ENCODE measurements at places on chromosomes 11 and 22.

GRCh38 chr22:24952837-24953383, 394 bp downstream of the KIAA1671 start:
- DNase-seq, result no peak

DNA sequence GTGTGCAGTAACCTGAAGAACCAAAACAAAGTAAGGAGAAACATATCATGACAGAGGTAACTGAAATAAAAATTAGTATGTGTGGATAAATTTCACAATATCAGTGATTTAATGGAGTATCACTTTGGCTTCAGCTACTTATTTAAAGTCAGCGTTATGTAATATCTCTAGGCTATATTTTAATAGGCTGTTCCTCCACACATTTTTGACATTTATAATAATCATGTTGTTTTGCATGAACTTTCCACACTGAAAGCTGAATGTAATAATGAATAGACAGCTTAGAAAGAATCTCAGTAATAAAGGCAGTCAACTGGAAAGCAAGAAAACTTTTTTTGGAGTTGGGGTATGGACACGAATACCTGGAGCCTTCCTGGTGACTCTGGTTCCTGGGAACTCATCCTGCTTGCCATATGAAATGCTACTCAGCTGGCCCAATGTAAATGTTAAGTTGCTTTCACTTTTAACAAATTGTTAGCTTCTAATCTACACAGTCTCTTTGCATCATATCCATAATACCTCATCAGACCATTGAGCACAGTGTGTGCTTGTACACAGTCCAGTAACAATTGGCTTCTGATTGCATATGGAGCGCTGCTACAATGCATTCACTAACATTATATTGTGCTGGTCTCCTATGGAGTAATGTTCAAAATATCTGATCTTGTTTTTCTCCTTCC, 257.7 kb downstream of the SOX6 start:
- no peak for DNase-seq

- DNase-seq, result no peak
These were observed 18.0 kb upstream of the ARHGAP32 start for GRCh38 chr11:129209891-129210830.

GRCh38 chr11:105696000-105696399, 86.1 kb downstream of the GRIA4 start:
- DNase-seq, result no peak

GRCh38 chr11:125446279-125446678, 49.8 kb downstream of the FEZ1 start:
- no peak for DNase-seq

DNA sequence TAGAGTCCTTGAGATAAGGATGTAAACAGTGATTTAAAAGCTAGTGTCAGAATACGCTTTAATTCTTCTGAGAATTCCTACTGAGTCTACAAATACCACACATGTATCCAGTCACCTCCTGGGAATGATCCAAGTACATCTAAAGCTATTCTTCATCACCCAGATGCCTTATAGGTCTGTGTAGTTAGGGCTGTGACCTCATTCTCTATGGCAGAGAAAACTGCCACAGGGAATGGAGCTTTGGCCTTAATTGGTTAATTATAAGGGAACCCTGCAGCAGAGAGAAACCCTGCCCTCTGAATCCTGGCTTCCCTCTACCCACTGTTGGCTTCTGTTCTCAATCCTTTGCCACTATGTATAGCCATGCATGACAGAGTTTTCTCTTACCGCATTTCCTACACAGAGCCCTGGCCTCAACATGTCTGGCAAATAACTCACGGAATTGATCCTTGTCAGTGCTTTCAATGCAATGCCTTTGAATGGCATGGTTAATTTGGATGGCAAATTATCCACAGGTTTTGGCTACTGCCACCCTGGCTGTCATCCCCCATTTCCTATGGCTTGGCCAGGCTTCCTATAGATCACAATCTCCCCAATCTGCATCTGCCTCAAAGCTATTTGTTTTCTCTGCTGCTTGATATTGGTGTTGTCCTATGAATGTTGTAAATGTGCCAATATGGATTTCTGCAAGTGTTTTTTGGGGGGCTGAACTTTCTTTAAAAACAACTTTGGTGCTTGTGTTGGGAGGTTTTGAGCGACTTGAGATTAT, 2.9 kb downstream of the DIXDC1 start:
- no peak for DNase-seq

DNA sequence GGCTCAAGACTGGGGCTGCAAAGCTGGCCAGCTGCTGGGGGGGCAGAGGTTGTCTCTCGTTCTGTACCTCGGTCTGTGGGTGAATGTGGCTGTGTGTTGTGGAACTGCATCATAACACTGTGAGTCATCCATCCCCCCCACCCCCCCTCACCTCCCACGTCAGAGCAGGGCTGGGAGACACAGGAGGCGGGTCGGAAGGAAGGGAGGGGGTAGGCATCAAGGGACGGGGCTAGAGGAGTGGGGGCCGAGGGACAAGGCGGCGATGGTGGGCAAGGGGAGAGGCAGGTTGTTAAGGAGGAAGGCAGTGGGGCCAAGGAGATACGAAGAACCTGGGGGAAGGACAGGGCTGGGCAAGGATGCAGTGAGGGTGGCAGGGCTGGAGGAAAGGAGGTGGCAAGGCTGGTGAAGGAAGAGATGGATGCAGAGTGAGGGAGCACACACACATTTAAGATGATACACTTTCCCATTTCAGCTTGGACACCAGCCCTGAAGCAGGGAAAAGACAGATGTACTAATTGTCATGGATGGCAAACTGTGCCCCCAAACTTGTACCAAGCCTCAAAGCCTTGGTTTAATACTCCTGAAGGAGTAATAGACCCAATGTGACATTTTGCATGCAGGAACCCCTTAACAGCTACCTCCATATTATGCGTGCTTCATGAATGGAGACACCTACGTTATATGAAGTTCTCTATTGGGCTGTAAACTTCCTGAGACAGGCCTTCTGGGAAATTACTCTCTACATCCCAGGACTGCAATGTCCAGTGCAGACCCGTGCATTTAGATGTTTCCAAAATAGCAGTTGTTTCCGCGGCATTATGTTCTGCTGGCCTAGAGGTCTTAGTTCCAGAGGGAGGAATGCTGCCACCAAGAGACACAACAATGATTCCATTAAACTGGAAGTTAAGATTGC, at the start of gene YPEL4:
Gene YPEL4 (minus strand): TSS at position 87 of the 913 bp plus-strand sequence. CDS start 2,805 bp downstream, outside the sequence.
- DNase-seq, result peak; percentile 79

GRCh38 chr11:10019906-10020682, 273.9 kb downstream of the SBF2 start:
- DNase-seq, result no peak

- DNase-seq, result no peak
These were observed 19.4 kb downstream of the TRPM5 start for GRCh38 chr11:2424811-2425495.

Measured in hypothalamus (tissue), 51 donors.